ENCODE measurements at places on chromosomes 5 and 9.

GRCh38 chr9:80177949-80178480 is 606.2 kb downstream of the TLE4 start:
- no peaks in the 10 kb centered on the region for H3K27me3 ChIP-seq
- H3K4me1 ChIP-seq: peaks cover 4% of the 10 kb centered on the region
- no peak overlapping the region for H3K4me3 ChIP-seq
- no peak for DNase-seq
- H3K36me3 ChIP-seq: peaks cover 4% of the 10 kb centered on the region
- no peak overlapping the region for H3K27ac ChIP-seq

DNA sequence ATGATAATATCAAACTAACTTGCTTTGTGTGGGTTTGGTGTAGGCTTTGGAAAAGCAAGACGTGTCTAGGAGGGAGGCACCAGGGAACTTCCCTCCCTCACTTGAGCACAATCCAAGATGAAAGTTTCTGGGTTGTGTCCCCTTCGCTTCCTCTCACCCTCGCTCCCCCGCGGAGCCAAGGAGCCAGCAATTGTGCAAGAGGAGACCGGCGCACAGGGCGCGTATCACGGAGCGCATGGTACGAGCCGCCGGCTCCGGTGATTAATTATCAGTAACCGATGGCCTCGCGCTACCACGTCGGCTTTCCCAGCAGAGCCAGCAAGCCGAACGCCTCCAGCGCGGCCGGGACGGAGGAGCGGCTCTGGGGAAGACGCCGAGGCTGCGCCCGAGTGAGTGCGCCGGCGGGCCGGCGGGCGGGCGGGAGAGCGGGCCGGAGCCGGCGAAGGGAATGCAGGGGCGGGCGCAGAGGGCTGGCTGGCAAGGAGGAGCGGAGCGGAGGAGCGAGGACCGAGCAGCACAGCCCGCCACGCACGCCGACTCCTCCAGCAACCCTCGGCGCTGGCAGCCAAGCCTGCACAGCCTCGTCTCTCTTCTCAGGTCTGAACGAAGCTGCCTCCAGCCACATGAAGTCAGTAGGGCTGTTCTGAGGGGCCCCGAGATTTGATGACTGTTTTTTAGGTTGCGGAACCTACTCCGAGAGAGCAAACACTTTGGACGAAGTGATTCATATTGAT is 143.6 kb downstream of the BNC2 start:
- peak; percentile 88 for DNase-seq
- no peaks in the 10 kb centered on the region for H3K36me3 ChIP-seq
- H3K4me3 ChIP-seq: peak overlapping the region; percentile 88
- H3K27me3 ChIP-seq: no peaks in the 10 kb centered on the region
- H3K27ac ChIP-seq: peak overlapping the region; percentile 99

DNA sequence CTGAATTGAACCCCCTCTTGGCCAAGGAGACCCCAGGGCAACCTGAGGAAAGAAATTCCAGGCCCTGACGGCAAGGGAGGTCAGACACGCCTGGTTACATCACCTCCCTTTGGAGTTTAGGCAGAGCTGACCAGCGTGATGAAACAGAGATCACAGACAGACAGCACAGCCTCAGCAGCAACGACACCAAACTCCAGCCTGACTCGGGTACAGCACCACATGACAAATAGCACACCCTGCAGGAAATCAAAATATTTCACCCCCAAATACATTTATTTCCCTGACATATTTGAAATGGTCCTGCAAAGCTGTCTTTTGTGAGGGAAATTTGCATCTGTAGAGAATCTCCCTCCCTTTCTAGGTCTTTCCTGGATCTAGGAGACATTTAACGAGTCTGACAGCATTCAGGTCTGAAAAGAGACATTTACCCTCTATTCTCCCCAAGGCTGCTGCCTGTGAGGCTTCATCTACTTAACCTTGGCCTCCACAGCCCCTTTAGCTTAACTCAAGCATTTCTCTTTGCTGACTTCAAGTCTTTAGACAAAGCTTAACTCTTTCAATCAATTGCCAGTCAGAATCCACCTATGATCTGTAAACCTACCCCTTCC is 2.6 kb downstream of the QSOX2 start:
- H3K36me3 ChIP-seq: no peaks in the 10 kb centered on the region
- H3K27me3 ChIP-seq: no peaks in the 10 kb centered on the region
- peaks cover 26% of the 10 kb centered on the region for H3K4me1 ChIP-seq
- no peak overlapping the region for H3K4me3 ChIP-seq
- DNase-seq: no peak

- H3K36me3 ChIP-seq: no peaks in the 10 kb centered on the region
- no peaks in the 10 kb centered on the region for H3K27me3 ChIP-seq
- H3K4me3 ChIP-seq: peak overlapping the region; percentile 100
Observed at GRCh38 chr5:134758176-134758503, 439 bp upstream of the DDX46 start.

DNA sequence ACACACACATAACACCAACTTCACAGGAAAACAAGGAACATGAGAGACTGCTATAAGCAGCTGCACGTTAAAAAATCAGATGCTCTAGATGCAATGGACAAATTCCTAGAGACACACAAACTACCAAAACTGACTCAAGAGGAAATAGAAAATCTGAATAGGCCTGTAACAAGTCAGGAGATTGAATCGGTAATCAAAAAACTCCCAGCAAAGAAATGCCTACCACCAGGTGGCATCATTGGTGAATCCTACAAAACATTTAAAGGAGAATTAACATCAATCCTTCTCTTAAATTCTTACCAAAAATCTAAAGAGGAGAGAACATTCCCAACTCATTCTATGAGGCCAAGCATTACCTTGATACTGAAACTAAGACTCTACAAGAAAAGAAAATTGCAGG is 54.9 kb downstream of the NDST1 start:
- H3K4me1 ChIP-seq: peaks cover 11% of the 10 kb centered on the region
- no peak overlapping the region for H3K4me3 ChIP-seq
- no peaks in the 10 kb centered on the region for H3K27me3 ChIP-seq
- no peak for DNase-seq
- peaks cover 4% of the 10 kb centered on the region for H3K36me3 ChIP-seq

GRCh38 chr5:108634617-108635288 is 112.9 kb upstream of the FER start:
- H3K36me3 ChIP-seq: no peaks in the 10 kb centered on the region
- no peak for DNase-seq
- no peak overlapping the region for H3K27ac ChIP-seq
- H3K27me3 ChIP-seq: no peaks in the 10 kb centered on the region
- no peak overlapping the region for H3K4me3 ChIP-seq

- H3K4me3 ChIP-seq: no peak overlapping the region
- peaks cover 31% of the 10 kb centered on the region for H3K4me1 ChIP-seq
- H3K27me3 ChIP-seq: no peaks in the 10 kb centered on the region
- H3K36me3 ChIP-seq: peaks cover 48% of the 10 kb centered on the region
- no peak for DNase-seq
Observed at GRCh38 chr5:16673241-16674201, 56.7 kb upstream of the RETREG1 start.

DNA sequence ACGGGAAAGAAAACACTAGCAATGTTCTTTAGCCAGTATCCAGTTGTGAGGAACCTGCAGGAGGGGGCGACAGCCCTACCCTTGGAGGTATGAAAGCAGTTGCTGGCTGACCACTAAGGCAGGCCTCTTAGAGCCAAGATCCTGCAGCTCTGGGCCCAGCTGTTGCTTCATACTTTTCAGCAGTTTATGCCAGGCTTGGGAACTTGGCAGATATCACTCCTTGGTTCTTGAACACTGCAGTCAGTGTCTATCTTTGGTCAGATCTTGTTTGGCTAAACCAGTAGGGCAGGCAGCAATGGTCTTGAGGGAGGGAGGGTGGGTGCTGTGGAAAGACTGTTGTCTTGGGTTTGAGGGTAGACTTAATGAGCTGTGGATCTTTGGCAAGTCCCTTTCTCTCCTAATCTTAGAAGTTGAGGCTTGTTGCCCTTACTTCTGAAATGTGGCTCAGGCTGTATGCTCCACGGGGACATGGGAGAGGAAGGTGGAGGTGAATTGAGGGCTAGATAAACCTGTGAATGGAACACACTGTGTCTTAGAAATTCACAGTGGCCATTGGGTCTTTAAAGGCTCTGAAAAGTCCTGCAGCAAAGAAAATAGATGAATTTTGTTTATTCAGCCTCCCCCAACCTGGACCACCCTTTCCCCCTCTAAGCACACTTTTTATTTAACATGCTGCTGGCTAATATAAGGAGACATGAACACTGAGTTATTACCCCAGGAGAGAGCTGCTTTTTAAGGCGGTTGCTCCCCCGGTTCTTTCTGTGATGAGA is 37.5 kb downstream of the ZNF618 start:
- H3K4me1 ChIP-seq: peaks cover 20% of the 10 kb centered on the region
- H3K27ac ChIP-seq: no peak overlapping the region
- H3K4me3 ChIP-seq: no peak overlapping the region
- no peak for DNase-seq
- H3K36me3 ChIP-seq: peaks cover 17% of the 10 kb centered on the region
- H3K27me3 ChIP-seq: no peaks in the 10 kb centered on the region

DNA sequence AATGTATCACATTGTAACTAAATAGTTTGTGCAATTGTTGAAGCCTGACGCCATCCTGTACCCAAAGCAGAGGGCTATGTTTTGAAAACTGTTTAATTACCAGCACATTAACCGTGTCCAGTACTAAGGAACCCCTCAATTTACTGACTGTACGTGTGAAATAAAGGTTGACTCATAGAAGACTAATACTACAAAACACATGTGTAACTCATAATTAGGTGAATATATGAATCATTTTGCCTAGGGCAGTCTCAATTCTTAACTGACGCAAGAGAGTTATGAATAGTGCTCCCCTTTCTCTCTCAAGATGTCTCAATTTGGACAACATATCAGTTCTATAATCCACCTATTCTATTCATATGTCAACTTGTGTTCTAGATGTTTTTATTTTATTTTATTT is 558.4 kb downstream of the PRDM9 start:
- no peak overlapping the region for H3K27ac ChIP-seq
- H3K36me3 ChIP-seq: no peaks in the 10 kb centered on the region
- DNase-seq: no peak
- no peaks in the 10 kb centered on the region for H3K4me1 ChIP-seq
- no peak overlapping the region for H3K4me3 ChIP-seq

GRCh38 chr9:83060556-83060955 is 2.4 kb downstream of the RASEF start:
- no peak overlapping the region for H3K27ac ChIP-seq
- no peak overlapping the region for H3K4me3 ChIP-seq
- peaks cover 45% of the 10 kb centered on the region for H3K27me3 ChIP-seq
- H3K4me1 ChIP-seq: peaks cover 40% of the 10 kb centered on the region

- H3K27me3 ChIP-seq: no peaks in the 10 kb centered on the region
- no peak overlapping the region for H3K4me3 ChIP-seq
- H3K27ac ChIP-seq: no peak overlapping the region
- H3K36me3 ChIP-seq: peaks cover 31% of the 10 kb centered on the region
- no peak for DNase-seq
Observed at GRCh38 chr5:79378510-79379186, 135.3 kb downstream of the HOMER1 start.
